ENCODE measurements at places on chromosomes 7 and 10.

GRCh38 chr10:102948786-102949185 is 30.7 kb downstream of the CNNM2 start:
- DNase-seq, result no peak

DNA sequence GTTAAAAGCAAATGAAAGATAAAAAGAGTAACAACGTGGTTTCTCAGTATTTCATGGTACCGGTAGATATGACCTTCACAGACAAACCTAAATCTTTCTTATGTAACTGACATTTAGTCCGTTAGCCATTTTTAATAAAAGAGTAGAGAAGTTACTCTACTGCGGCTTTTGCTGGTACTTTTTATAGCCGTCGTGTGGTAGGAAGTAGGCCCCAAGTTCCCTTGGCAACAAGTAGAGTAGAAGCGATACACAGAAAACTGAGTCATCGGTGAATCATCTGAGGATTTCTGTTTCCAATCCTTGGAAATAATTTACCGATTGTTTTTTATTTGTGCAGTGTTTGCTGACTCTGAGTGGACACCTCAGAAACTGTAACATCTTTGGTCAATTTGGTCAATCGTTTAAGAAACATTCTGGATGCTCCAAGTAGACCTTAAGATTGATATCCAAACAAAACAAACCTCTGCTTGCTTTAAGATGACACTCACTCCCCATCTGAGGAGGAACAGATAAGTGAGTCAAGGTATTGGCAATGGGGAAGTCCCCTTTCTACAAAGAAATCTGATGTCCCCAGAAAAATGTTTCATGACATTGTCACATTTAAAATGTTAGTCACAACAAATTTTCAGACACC is 63.9 kb upstream of the AHR start:
- DNase-seq, result no peak

DNA sequence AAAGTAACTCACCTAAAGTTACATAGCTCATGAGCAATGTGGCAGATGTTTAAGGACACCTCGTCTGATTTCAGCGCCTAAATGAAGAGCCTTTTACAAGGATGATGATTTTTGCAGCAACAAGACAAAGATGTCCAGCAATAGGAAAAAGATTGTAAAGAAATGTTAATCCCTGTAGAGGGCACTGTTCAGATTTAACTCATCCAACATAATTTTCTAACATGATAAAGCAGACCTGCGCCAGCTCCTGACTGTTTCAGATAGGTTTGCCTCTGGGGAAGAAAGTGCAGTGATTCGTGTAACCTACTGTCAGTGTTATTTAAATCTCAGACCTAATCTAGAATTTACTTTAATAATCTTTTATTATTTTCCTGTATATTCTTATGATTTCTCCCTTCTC is 595.2 kb downstream of the AUTS2 start:
- no peak for DNase-seq

GRCh38 chr7:66871076-66871475 is 49.9 kb upstream of the TMEM248 start:
- no peak for DNase-seq

DNA sequence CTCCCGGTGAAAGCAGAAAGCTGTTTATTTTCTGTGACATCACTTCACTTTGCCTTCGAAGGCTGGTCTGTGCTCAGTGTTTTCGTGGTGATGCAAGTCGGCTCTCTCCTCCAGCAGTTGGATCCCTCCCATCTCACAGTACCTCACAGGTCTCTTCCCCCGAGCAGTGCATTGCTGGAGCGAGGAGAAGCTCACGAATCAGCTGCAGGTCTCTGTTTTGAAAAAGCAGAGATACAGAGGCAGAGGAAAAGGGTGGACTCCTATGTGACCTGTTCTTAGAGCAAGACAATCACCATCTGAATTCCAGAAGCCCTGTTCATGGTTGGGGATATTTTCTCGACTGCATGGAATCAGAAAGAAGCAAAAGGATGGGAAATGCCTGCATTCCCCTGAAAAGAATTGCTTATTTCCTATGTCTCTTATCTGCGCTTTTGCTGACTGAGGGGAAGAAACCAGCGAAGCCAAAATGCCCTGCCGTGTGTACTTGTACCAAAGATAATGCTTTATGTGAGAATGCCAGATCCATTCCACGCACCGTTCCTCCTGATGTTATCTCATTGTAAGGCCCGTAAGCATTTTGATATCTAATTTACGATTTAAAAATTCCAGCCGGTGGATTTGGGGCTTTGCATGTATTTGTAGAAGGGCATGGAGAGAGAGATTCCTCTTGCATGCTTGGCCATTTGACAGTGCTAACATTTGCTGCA is at the start of gene LGI1:
Gene LGI1 (plus strand): TSS at position 136 of the 707 bp plus-strand sequence. CDS start 209 bp downstream, at position 345.
- DNase-seq, result no peak

DNA sequence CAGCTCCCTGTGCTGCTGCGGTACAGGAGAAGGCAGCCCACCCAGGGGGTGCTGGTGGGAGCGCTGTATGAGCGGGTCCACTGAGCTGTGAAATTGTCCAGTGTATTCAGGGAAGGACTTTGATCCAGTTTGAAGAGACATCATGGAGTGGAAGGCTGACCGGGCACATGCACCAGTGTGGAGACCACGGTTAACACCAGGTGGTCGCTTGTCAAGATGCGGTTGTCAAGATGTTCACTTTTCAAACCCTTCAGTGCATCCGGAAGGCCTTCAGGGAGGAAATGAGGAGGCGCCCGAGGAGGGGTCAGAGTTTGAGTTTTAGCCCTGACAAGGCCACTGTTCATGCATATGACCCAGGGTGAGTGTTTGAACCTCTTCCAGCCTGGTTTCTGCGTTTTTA is 6.1 kb downstream of the DOCK1 start:
- no peak for DNase-seq

GRCh38 chr7:153470004-153470671 is 582.1 kb upstream of the DPP6 start:
- no peak for DNase-seq

- no peak for DNase-seq
Measured at GRCh38 chr10:49350846-49351532, 44.9 kb downstream of the DRGX start.

- DNase-seq, result no peak
Measured at GRCh38 chr10:114635101-114635500, 23.0 kb downstream of the ABLIM1 start.

DNA sequence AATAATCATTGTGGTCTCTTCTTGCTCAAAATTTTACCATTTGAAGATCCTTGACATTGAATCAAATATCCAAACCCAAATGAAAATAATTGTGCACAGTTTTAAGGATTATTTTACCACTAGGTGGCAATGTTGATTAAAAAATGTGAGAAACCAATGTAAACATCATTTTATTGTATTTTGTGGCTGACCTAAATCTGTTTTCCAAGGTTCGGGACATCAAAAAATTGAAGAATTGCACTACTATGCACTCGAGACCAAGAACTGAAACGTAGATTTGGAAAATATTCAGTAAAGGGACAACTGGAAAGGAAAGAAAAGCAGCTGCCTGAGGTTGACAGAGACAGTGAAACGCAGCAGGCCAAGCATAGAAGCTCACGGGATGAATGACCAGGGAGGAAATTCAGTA is 259.3 kb downstream of the SNX13 start:
- DNase-seq, result no peak

- no peak for DNase-seq
Measured at GRCh38 chr10:19195698-19196097, 147.1 kb downstream of the MALRD1 start.

GRCh38 chr10:85610381-85611092 is 756.1 kb downstream of the GRID1 start:
- DNase-seq, result no peak

- DNase-seq, result no peak
Measured at GRCh38 chr10:91955114-91955513, 31.5 kb downstream of the BTAF1 start.

GRCh38 chr10:95467162-95467599 is 94.0 kb downstream of the SORBS1 start:
- DNase-seq, result peak; percentile 81

GRCh38 chr10:116849248-116850057 is at the start of gene ENO4:
Gene ENO4 (plus strand): TSS chr10:116849499. CDS start chr10:116849567, 68 bp downstream.
- peak; percentile 68 for DNase-seq

DNA sequence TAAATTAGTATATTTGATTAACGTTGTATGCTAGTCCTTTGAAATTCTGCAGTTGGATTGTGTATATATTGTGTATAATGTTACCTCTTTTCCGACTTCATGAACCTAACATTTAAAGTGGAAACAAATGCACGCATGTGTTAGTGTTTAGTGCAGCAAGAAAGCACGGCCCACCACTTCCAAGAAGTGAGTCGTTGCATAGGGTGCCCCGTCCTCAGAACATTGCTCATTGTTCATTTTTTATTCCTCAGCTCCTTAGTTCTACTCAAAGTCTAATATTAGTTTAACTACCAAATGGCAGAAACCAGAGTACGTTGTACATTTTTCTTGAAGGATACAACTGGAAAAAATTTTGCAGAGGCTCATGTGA is 407.6 kb downstream of the AUTS2 start:
- DNase-seq, result no peak

GRCh38 chr10:26857991-26858706 is 2.6 kb downstream of the ABI1 start:
- no peak for DNase-seq

DNA sequence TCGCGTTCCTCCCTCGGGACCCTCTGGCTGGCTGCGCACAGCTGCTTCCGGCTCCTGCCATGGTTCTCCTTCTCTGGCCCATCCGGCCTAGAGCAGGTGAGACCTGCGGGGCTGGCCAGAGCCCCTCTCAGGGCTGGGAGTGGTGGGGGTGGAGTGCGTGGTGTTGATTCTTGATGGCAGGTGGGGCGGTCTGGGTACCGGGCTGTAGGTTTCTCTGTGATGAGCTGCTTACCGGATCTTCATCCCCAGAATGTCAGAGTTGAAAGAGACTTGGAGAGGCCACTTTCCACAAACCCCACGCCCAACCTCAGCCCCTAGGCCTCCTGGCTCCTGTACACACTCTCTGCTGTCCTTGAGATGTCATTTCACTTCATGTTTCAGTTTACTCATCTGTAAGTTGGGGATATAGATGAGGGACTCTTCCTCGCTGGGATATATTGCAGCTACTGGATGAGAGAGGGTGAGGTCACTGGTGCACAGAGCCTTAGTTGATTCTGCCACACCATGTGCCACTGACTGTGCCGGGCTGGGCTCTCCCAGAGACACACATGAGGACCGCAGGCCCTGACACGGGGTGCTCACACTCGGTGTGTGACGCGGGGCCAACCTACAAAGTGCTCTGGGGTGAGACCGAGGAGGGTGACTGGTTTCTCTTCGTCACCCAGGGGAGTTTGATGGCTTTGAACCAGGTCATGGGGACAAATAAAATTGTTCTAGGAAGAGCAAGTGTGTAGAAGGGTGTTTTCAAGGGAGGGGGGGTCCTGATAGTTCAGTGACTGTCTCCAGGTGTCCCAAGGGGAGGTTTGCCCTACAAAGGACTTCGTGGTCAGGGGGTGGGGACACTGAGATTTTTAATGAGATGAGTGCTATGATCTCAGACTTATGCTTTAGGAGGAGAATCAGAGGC is 29.5 kb downstream of the ZNF775 start:
- DNase-seq, result no peak

DNA sequence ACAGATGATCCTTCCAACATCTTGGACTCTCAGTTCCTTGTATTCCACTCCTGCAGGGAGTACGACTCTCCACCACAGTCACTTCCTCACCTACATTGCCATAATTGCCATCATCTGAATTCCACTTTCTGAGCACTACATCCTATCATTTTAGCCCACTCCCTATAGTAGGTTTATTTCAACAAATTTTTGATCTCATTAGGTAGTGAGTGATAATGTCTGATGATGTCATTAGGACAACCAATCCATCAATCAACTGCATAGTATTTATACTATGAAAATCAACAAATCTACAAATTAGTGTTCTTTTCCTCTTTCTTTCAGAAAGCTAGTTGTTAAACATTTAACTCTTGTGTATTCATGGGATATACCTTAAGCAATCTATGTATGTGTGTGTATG is 13.7 kb upstream of the TRA2A start:
- DNase-seq, result no peak

GRCh38 chr10:17349717-17350116 is 104.7 kb downstream of the ST8SIA6 start:
- no peak for DNase-seq

All from heart left ventricle (tissue), 16 donors.